Stimulated activated CD4-positive, alpha-beta T cell treated with anti-CD3 and anti-CD28 coated beads, Interleukin-2, amount 100 ng/mL, for 24 hours (primary cell): ENCODE measurements at places on chromosomes 11 and 22.

DNA sequence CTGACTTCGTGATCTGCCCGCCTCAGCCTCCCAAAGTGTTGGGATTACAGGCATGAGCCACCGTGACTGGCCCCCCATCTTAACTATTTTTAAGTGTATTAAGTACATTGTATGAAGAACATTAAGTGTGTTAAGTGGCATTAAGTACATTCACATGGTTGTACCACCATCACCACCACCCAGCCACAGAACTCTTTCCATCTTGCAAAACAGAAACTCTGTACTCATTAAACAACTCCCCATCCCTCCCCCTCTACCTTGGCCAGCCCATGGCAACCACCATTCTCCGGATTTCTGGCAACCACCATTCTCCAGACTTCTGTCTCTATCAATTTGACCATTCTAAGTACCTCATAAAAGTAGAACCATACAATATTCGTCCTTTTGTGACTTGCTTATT lies 17.8 kb upstream of the PEX26 start:
- no peak for DNase-seq

- DNase-seq, result no peak
Measured at GRCh38 chr22:27614006-27614649, 187.4 kb downstream of the MN1 start.

GRCh38 chr11:78666675-78667160 lies 92.1 kb upstream of the NARS2 start:
- no peak for DNase-seq

DNA sequence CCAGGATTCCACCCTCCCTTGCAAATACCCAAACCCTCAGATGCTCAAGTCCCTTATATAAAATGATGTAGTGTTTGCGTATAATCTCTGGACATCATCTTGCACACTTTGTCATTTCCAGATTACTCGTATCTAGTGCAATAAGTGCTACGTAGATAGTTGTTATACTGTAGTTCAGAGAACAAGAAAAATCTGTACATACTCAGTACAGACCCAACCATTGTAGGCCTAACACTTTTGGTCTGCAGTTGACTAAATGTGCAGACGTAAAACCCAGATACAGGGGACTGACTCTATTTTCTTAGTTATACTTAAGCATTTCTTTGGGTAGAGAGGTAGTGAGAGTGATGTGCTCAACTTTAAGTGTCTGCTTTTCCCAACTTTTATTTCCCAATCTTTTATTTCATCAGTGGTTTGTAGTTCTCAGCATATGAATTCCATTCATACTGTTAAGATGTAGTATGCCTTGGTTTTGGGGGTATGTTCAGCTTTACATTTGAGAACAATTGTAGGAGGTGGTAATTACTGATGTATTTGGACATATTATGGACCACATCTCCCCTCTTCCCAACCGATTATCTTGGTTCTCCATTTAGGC lies 43.9 kb downstream of the DDX6 start:
- DNase-seq, result no peak

DNA sequence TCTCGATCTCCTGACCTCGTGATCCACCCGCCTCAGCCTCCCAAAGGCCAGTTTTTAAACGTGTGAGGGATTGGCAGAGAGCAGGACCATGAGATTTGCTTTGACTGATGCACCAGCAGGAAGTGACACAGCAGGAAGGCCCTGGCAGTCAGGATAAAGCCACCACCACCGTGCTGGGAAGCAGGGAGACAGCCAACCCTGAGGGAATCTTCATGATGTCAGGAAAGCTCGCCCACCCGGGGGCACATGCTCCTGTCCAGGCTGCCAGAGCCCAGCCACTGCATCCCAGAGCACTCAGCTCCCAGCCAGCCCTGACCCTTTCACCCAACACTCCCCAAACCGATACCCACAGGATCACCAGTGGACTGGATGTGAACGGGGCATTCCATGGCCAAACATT lies 6.1 kb downstream of the TUBGCP6 start:
- no peak for DNase-seq

GRCh38 chr11:76186776-76187279 lies 19.5 kb downstream of the WNT11 start:
- no peak for DNase-seq

DNA sequence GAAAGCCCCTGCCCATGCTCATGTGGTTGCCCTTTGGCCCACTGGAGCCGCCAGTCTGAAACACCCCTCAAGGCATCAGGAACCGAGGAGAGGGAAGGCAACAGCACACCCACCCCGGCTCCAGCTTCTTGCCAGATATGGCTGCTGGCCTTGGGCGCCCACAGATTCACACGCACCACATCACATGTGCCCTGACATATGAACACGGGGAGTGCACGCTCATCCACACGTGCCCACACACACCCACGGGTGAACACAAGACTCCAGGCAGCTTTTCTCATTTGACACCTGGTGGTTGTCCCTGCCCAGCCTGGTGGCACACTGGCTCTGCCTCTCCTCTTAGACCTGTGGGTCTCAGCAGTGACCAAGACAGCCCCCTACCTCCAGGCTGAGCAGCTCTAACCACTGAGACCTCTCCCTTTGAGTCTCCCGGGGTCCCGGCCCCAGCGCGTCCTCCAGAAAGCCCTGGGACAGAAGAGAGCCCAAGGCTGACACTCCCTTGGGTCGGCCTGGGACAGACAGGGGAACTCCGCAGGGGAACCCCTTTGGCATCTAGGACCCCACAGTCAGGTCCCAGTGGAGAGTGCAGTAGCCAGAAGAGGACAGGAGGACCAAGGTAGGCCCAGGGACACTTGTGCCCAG lies 2.7 kb upstream of the MAPK12 start:
- no peak for DNase-seq

- DNase-seq, result no peak
Measured at GRCh38 chr11:69732910-69733309, 29.1 kb upstream of the FGF19 start.

DNA sequence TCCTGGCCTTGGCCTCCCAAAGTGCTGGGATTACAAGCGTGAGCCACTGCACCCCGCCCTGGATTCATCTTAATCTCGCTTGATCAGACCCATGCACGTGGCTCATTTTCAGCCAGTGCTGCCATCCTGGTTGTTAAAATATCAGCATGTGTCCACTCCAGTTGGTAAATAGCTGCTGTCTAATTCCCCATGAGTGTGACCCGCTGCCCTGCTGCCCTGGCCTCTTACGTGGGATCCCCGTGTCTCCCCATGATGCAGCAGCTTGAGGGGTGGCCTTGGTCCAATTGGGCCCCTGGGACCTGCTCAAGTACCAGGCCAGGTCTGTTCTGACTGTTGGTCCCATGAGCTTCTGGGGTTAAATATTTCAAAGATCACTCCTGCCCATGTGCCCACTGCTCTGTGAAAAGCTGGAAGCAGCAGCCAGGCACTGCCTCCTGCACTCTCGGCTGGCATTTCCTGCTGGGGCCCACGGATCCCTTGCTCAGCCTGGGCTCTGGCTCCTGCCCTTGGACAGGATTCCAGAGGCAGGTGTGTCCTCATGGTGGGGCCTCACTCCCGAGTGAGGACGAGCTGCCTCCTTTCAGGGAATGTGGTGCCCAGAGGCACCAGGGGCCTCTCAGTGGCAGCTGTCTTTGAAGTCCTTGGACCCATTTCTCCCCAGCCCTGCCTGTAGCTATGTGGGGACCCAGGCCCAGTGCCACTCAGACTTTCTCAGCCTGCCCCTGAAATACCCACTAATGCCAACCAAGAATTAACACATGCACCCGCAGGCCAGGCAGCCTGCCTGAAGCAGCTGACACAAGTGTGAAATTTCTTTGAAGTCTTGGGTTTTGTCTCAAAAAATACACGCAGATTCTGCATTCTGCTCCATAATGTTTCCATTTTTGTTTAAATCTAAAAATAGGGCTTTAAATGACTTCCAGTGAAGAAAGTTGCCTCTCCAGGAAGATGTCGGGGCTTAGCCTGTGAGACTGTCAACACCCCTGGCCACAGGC lies 38.1 kb upstream of the PRDM11 start:
- no peak for DNase-seq

DNA sequence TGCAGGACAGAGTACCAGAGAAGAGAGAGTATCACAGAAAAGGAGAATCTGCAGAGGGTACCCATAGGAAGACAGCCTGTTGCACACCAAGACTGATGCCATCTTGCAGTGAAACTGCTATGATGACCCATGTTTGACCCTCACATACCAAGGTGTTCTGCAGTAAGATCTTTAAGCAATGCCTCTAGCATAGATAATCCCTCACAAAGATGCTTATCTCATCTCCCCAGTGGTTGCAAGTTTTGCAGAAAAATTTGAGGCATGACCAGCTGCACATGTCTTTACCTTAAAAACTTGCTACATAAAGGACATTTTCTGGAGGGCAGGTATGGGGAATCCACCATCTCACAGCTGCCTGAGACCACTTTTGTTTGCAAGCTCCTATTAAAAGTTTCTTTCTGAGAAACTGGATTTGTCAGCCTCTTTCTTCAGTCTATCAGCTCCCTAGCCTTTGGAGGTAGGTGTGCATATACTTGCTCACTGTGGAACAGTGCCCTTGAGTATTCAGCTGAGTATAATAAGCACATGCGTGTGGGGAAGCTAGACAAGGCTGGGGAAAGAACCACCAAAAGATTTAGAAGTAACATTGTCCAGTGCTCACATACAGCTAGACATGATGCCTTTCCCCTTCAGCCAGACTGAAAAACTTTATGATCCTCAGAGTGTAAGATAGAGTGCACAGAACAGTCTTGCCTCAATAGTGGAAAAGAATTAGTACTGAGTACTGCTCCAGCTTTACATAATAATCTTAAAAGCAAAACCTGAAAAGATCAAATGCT lies 100.3 kb upstream of the TEAD1 start:
- no peak for DNase-seq
